ENCODE measurements at places on chromosomes 5 and 9.

DNA sequence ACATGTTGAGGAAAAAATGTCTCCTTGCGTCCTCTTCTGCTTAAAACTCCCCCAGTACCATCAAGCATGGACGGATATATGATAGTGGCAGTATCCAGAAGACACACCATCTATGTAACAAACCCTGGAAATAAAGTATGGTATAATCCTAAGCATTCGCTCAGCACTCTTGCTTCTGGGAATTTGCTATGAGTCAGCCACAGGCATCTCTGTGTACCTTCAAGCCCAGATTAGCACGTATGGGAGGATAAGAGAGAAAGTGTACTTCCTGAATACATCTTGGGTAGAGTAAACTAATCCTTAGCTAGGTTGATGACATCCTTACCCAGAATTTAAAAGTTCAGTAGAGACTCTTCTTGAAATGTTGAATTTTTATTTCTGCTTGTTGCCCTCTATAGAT lies 71.2 kb downstream of the GHR start:
- no peak for DNase-seq

DNA sequence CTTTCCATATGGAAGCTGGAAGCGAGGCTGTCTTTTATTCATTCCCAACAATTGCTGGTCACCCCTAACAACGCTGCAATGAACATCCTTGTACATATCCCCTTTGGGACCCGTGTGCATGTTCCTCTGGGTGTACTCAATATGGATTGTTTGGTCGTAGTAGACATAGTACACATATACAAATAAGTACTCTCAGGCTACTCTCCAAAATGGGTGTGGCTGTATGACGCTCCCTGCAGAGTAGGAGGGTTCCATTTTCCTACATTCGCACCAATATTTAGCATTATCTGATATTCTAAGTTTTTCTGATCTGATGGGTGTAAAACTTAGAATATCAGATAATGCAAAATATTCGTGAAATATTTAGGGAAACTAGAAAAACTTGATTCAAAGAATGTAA lies 23.2 kb upstream of the NAA35 start:
- no peak for DNase-seq

- DNase-seq: no peak
Observed at GRCh38 chr5:159814805-159815585, 101.3 kb upstream of the ADRA1B start.

- no peak for DNase-seq
Observed at GRCh38 chr5:159638954-159639559, 277.2 kb upstream of the ADRA1B start.

DNA sequence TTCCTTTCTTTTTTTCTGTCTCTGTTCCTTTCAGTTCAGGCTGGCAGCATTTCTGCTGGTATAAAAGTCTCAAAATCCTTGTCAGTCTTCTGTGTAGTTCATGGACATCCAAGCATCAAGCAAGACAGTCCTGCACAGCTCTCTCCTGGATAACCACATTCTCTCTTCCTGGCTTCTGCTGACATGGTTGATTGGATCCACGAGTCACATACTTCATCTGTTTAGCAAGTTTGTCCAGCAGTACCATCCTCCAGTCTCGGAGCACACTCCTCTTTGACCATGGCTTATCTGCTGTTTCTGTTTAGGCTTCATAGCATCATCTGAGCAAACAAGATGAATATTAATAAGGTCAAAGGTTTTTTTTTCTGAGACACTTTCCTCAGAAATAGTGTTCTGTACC lies 220.8 kb downstream of the KDM4C start:
- no peak for DNase-seq

DNA sequence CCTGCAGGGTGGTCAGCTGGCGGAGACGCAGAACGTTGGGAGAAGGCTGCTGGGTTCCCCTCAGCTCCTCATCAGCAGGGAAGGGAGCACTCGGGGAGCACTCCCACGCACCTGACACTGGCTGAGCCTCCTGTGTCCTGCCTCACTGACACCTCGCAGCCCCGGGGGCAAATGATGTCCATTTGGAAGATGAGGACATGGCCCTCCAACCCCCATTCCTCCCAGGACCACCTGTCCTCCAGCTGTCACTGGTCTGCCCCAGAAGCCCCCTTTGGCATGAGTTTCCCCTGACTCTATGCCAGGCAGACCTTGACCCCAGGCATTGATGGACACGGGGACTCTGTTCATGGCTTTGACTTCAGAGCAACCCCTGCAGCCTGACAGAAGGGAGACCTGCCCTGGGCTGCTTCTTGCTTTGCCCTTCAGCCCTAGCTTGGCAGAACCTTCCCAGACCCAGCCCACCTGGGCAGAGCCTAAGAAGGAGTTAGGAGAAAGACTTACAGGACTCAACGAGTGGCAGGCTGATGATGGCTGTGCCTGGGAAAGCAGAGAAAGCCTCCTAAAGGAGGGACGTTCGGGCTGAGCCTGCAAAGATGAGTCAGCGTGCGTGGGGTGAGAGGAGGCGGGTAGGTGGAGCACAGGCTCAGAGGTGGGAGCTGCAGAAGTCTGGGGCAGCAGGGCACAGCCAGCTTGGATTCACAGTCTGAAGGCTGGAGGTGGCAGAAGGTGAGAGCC lies 90.6 kb downstream of the LMX1B start:
- DNase-seq: no peak

DNA sequence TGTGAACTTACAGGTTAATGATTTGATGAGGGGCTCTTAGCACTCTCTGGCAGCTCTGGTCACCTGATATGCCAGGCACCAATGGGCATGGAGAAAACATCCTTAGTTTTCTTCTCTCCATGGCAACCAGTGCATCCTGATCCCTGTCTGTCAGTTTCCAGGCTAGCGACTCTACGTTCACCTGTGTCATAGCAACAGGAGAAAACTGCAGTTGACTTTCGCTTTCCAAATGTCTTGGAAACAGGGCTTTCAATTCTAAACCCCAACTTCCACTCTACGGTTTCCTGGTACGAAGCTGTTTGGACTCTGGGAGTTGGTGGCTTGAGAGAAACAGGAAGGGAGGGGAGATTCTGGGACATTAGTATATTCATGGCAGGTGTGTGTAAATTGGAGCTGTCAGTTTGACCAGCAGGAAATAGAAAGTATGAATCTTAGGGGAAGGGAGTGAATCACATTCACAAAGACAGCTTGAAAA lies 74.4 kb downstream of the SLC28A3 start:
- no peak for DNase-seq

DNA sequence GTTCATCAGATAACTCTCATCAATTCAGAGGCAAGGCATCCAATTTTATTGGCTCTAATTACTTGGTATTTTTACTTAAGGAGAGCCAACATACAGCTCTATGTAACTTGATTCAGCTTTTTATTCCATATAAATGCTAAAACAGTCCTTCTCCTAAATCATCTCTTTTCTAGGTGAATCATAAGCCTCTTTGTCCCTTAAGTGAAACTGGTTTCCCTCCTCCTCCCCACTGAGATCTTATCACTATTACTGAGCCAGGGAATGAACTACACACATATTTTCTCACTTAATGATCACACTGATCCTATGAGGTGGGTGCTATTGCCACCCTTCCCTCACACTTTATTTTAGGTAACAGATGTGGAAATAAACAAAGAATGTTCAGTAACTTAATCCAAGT lies 1143.8 kb downstream of the MAT2B start:
- no peak for DNase-seq

- DNase-seq: no peak
Observed at GRCh38 chr5:112419164-112419985, at the start of gene EPB41L4A. TSS of gene EPB41L4A (minus strand) at chr5:112419277. CDS start at chr5:112419039, 238 bp downstream.

DNA sequence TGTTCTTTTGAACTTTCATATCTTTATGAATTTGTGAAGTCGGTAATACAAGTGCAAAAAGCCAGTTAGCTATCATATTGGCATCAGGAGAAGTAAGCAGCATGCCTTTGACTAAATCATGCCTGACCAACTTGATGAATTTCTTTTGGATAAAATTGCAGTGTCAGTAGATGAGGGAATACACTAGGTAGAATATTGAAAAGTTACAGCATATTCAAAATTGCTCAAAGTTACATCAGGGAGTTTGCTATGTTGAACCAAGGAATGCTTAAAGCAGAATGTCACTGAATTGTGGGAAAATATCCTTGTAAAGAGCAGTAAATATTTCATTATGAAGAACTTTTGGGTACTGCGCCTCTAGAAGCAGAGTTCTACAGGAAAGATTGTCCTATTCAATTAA lies 87.1 kb upstream of the TLX3 start:
- no peak for DNase-seq

GRCh38 chr5:52894451-52894850 lies 94.7 kb upstream of the ITGA2 start:
- DNase-seq: no peak

DNA sequence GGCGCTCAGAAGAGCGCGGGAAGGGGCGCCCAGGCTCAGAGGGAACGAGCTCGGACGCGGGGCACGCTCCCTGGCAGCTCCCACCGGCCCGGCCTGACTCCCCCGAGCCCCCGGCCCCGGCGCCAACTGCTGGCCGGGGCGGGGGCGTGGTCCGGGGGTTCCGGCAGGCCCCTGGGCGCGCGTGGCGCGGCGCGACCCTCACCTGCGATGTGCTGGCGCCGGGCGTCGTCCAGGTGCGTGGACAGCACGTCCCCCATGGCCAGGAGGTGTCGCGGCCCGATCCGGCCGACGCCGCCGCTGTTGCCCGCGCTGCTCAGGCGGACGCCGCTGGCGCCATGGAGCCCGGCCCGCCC lies 43.5 kb upstream of the STXBP1 start:
- DNase-seq: no peak

GRCh38 chr5:142800776-142801494 lies 30.8 kb downstream of the ARHGAP26 start:
- no peak for DNase-seq

GRCh38 chr5:11903121-11903613 lies 1.1 kb downstream of the CTNND2 start:
- DNase-seq: no peak

- no peak for DNase-seq
Observed at GRCh38 chr5:14197056-14197455, 53.9 kb downstream of the TRIO start.

DNA sequence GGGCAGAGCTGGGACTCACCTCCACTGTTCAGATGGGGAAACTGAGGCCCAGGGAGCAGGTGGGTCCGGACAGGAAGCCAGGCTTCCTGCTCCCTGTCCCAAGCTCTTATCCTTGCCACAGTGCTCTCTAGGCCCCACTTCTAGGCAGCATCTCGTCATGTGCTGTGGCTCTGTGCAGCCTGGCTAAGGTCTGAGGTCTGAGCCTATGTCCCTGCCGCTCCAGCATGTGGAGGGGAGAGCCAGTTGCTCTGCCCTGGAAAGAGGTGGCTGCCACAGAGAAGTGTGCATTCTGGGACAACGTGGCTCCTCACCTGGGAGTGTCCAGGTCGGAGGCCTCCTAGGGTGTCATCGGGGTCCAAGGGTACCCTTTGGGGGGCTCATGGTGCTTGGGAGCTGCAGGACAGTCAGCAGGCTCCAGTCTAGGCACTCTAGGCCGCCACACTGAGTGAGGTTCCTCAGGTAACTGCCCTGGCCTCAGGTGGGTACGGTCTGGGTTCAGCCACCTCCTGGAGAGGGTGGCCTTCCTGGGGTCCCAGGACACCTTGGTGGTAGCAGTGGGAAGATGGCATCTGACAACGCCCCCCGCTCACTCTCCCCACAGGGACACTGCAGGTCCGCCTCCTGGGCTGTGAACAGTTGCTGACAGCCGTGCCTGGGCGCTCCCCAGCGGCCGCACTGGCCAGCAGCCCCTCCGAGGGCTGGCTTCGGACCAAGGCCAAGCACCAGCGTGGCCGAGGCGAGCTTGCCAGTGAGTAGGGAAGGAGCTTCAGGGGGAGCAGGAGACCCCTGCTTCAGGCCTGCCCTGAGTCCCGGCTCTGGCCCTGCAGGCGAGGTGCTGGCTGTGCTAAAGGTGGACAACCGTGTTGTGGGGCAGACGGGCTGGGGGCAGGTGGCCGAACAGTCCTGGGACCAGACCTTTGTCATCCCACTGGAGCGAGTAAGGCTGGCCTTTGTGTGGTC lies 10.4 kb downstream of the PKN3 start:
- DNase-seq: no peak

DNA sequence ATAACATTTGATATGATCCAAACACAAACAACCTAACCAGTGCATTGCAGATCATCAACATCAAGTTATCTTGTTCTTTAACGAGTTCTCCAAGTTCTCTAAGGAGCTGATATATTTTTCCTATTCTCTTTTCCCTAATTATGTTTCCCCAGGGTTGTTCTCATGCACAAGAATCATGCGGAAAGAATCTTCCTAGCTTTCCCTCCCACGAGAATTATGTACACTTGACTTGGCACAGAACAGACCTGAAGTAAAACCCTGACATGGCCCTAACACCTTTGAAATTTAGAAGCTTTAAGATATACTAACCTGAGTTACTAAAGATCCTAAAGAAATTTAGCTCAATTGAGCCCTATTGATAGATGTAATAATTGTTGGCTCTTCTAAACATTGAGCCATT lies 110.7 kb upstream of the FST start:
- no peak for DNase-seq

GRCh38 chr5:157356576-157356975 lies 90.7 kb downstream of the CYFIP2 start:
- no peak for DNase-seq

GRCh38 chr9:84808416-84808815 lies 138.9 kb downstream of the NTRK2 start:
- DNase-seq: no peak
